ENCODE measurements at places on chromosomes 2 and 18.

DNA sequence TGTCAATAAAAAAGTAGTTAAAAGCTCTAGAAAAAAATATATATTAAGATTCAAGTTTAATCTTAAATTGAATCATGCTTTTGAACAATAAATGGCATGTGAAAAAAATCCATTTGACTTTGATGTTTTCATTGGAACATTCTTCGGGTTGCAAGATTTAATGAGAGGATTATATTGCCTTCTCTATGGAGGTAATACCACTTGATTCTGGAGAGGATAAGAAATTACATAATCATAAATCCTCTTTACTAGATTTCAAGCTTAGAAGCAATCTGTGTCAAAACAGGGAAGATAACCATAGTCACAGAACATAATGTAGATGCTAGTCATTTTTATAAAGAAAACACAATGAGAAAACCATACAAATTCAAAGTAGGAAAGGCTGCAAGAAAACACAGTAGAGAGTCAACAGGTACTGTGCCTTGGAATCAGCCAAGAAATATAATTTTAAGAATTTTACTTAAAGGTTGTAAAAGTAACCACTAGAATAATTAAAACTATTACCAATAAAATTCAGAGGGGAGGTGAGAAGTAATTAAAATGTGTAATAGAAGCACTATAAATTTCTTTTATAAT, 18.7 kb upstream of the MAPRE2 start:
- no peak for DNase-seq

DNA sequence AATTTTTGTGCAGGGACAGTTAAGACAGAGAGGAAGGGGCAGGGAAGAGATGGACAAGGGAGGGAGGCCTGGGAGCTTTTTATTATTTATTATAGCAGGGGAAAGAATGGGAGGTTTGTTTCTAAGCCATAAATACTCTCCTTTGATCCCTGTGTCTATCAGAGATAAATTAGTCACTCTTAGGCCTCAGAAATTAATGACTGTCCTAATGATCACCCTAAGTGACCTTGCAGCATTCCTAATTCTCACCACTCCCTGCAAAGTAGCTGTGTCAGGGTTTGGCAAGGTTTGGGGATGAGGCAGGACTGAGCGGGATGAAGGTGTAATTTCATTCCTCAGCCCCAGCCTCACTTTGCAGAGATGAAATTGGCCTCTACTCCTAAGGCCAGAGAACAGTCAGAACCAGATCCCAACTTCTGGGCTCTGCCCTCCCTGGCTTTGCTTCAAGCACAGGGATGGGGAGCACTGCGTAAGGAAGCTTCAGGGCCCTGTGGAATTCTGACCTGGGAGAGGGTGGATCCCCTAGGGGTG, 95.0 kb downstream of the TMEM17 start:
- no peak for DNase-seq

DNA sequence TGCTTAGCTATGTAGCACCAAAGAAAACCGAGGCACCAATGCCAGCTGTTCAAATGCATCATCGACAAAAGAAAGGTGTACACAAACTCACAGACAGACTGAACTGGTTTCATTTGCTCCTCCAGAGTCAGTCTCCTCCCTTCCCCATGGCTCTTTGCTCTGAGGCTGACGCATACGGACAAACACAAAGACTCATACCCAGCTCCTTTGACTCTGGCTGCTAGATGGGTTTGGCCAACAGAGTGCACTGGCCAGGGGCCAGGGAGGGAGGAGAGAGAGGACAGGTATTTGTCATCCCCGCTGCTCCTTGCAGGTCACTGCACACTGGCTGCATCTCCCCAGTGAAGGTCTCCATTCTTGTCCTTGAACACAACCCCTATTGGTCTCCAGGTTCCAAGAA, 40.7 kb downstream of the DNER start:
- no peak for DNase-seq

DNA sequence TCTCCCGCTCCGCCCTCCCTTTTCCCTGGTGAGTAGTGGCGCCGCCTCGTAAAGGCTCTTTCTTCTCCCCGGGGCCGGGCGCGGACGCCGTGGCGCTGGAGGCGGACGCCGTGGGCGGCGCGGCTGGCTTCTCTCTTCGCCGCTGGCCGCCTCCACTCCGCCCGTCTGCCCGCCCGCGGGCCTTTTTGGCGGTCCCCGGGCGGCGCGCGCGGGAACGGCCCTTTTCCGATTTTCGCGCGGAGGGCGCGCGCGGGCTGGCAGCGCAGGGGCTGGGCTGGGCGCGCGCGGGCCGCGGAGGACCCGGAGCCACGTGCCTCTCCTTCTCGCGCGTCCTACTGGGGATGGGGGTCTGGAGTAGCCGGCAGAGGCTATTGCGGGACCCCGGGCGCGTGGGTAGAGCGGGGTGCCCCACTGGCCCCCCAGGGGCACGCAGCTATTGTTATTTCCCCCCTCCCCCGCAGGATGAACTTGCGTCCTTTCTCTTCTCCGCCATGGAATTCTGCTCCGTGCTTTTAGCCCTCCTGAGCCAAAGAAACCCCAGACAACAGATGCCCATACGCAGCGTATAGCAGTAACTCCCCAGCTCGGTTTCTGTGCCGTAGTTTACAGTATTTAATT, 472 bp downstream of the SLC20A1 start:
- peak; percentile 79 for DNase-seq

DNA sequence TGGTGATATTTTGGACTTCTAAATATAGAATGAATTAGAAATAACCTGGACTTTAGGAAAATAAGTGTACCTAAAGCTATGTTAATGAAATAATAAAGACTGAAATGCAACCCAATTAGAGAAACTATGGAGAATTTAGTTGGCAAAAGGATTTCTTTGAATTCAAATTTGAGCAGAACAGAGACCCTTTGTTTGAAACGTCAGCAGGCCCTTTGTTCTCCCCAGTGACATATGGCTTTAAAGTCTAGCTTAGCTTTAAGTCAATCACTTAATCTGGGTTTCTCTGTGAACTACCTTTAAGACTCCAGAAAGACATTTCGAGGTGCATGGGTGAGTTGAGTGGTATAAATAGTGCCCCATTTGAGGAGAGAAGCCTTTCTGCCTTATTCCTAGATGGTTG, 130.5 kb upstream of the CREB1 start:
- no peak for DNase-seq

Measured in Karpas-422 (cell line).